ENCODE measurements at places on chromosomes 16 and 17.

DNA sequence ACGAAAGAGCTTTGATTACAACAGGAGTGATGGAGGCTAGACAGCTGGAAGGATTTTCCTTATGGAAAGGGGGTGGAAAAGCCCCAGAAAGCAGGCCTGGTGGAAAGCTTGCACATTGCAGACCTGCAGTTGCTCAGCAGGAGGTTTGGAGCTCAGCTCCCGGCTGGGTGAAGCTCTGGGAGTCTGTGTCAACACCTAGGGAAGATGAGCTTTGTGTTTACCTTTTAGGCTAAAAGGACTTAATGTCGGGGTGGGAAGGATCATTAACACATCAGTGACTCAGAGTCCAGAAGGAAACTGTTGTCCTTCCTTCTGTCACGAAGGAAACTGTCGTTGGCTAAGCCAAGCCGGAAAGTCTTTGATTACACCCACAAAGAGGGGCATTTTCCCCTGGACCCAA lies 48.2 kb downstream of the RAP1GAP2 start:
- H3K27ac ChIP-seq, result no peak overlapping the region
- no peaks in the 10 kb centered on the region for H3K36me3 ChIP-seq
- H3K4me3 ChIP-seq, result no peak overlapping the region
- DNase-seq, result no peak
- no peaks in the 10 kb centered on the region for H3K27me3 ChIP-seq

- H3K4me3 ChIP-seq, result no peak overlapping the region
- no peak for DNase-seq
- no peaks in the 10 kb centered on the region for H3K27me3 ChIP-seq
- peak overlapping the region; percentile 39 for H3K27ac ChIP-seq
- no peaks in the 10 kb centered on the region for H3K36me3 ChIP-seq
Observed at GRCh38 chr16:84641643-84642358, 6.5 kb upstream of the KLHL36 start.

GRCh38 chr17:71472809-71473789 lies 647.7 kb upstream of the SOX9 start:
- no peaks in the 10 kb centered on the region for H3K36me3 ChIP-seq
- H3K4me1 ChIP-seq, result no peaks in the 10 kb centered on the region
- no peak overlapping the region for H3K4me3 ChIP-seq
- no peak overlapping the region for H3K27ac ChIP-seq
- no peaks in the 10 kb centered on the region for H3K27me3 ChIP-seq

DNA sequence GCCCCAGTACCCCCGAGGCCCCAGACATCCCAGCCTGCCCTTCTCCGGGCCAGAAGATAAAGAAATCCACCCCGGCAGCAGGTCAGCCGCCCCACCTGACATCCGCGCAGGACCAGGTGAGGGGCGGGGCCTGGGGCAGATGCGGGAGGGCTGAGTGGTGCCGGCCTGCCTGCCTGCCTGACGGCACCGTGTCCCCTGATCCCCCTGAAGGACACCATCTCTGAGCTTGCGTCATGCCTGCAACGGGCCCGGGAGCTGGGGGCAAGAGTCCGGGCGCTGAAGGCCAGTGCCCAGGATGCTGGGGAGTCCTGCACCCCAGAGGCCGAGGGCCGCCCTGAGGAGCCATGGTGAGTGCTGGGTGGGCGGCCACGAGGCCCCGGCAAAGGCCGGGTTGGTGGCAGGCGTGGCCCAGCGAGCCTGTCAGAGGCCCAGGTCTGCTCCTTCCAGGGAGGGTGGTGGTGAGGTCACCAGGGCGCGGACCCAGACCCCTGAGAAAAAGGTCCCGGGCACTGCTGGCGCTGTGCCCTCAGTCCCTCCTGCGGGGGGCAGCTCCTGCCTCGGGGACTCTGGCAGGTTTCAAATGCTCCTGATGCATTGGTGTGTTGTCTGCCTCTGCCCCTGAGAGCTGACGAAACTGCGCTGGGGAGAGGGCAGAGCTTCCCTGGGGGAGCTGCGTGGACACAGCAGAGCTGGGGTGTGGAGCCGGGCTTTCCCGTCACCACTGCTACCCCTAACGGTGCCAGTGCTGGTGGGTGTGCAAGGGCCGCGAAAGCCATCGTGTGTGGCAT lies 1.2 kb downstream of the CDT1 start:
- no peak for DNase-seq
- peaks cover 44% of the 10 kb centered on the region for H3K4me1 ChIP-seq
- H3K27ac ChIP-seq, result no peak overlapping the region

GRCh38 chr17:77210946-77211541 lies 70.3 kb downstream of the SEC14L1 start:
- no peaks in the 10 kb centered on the region for H3K27me3 ChIP-seq
- H3K36me3 ChIP-seq, result peaks cover 95% of the 10 kb centered on the region
- no peaks in the 10 kb centered on the region for H3K4me1 ChIP-seq
- no peak overlapping the region for H3K4me3 ChIP-seq
- no peak for DNase-seq

DNA sequence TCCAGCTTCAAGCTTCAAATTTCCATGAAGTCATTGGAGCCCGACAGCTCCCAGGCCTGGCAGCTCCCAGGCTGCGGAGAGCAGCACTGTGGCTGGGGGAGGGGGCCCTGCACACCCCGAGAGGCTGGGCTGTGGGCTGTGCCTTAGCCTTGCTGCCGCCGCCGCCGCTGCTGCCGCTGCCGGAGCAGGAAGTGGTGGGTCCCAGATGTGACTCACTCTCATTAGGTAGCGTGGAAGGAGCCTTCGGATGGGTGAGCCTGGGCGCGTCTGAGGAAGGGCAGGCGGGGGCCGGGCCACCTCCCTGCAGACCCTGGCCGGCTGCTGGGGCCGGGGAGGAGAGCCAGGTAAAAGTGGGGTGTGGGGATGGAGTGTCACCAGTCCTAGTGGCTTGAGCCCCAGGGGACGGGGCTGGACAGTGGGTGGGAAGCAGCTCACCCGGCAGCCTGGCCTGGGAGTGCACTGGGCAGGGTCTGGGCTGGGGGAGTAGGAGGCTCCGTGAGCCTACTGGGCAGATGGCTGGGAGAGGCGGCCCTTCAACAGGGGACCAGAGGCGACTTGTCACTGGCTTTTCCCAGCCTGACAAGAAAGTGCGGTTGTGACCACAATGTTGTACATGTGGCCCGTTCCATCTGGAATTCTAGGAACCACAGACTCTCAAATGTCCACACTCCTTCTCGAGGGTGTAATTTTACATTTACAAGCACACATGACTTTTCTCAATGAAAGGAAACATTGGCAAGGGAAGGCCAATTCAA lies at the start of gene ADCY7:
Gene ADCY7 (plus strand): TSS at position 215 of the 755 bp plus-strand sequence. CDS start 21,629 bp downstream, outside the sequence.
- H3K27ac ChIP-seq, result peak within 1 kb of the TSS; percentile 49
- H3K4me1 ChIP-seq, result peaks cover 15% of the 10 kb centered on the region
- peak within 1 kb of the TSS; percentile 49 for H3K4me3 ChIP-seq
- no peak for DNase-seq

GRCh38 chr16:4966736-4967453 lies 8.8 kb downstream of the SEC14L5 start:
- H3K27ac ChIP-seq, result no peak overlapping the region
- no peak overlapping the region for H3K4me3 ChIP-seq
- peaks cover 4% of the 10 kb centered on the region for H3K27me3 ChIP-seq
- H3K4me1 ChIP-seq, result no peaks in the 10 kb centered on the region
